Aorta (tissue), 5 donors: ENCODE measurements at places on chromosomes 13 and 19. TPM values are rescaled to one million over a fixed set of nuclear protein-coding genes. Genes with fewer than 3 reads are reported as not detected.

ZNF491 gene
- 0.50 TPM for polyA plus RNA-seq

S1PR4 gene
- 0.50 TPM for polyA plus RNA-seq

CTXN1 gene
- polyA plus RNA-seq = not detected

DNA sequence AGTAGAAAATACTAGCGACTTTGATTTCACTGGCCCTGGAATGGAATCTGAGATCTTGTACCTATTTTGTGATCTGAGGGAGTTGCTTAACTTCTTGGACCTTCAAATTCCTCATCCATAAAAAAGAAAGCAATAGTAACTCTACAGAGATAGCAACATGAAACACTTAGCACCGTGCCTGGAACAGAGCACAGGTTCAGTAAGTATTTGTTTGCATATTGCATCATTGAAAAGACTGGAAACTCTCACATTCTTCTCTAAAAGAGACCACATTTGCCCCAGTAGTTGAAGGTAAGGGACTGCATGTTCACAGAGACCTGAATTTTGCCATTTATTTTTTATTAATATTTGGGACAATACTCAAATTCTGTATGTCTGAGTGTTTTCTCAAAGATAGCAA, 358.1 kb downstream of the COG6 start:
- no peak overlapping the region for H3K27ac ChIP-seq
- no peak for DNase-seq
- no peaks in the 10 kb centered on the region for H3K36me3 ChIP-seq
- H3K4me1 ChIP-seq = no peaks in the 10 kb centered on the region
- H3K27me3 ChIP-seq = no peaks in the 10 kb centered on the region

GRCh38 chr13:30181888-30182651, 125.3 kb downstream of the KATNAL1 start:
- H3K4me1 ChIP-seq = no peaks in the 10 kb centered on the region
- no peak for DNase-seq
- H3K36me3 ChIP-seq = no peaks in the 10 kb centered on the region
- no peak overlapping the region for H3K27ac ChIP-seq

DNA sequence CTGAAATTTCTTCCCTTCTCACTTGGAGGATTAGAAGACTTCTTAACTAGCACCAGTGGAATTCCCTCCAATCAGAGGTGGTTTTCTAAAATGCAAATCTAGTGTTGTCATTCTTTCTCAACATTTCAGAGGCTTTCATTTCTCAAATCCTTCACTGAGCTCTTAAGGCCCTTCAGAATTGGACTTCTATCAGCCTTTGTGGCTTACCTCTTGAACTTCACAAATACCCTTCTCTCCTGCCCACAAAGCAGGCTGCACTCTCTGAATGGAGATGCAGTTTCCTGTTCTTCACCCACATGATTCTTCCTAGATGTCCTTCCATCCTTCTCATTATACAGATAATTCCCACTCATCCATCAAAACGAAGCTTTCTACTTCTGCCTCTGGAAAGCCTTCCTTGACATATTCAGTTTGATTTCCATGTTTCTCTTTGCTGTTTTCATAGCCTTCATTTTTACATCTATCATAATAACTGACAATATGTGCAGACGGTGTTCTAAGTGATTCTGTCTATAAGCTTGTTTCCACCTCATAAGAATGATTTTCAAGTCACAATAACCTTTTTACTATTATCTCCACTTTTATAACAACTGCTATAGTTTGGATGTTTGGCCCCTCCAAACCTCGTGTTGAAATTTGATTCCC, 123.1 kb upstream of the GPR12 start:
- no peaks in the 10 kb centered on the region for H3K27me3 ChIP-seq
- H3K4me1 ChIP-seq = no peaks in the 10 kb centered on the region
- H3K4me3 ChIP-seq = no peak overlapping the region
- no peaks in the 10 kb centered on the region for H3K36me3 ChIP-seq

GRCh38 chr13:108968566-108968965, 339.2 kb downstream of the MYO16 start:
- H3K27ac ChIP-seq = no peak overlapping the region
- H3K27me3 ChIP-seq = no peaks in the 10 kb centered on the region
- no peaks in the 10 kb centered on the region for H3K36me3 ChIP-seq

DNA sequence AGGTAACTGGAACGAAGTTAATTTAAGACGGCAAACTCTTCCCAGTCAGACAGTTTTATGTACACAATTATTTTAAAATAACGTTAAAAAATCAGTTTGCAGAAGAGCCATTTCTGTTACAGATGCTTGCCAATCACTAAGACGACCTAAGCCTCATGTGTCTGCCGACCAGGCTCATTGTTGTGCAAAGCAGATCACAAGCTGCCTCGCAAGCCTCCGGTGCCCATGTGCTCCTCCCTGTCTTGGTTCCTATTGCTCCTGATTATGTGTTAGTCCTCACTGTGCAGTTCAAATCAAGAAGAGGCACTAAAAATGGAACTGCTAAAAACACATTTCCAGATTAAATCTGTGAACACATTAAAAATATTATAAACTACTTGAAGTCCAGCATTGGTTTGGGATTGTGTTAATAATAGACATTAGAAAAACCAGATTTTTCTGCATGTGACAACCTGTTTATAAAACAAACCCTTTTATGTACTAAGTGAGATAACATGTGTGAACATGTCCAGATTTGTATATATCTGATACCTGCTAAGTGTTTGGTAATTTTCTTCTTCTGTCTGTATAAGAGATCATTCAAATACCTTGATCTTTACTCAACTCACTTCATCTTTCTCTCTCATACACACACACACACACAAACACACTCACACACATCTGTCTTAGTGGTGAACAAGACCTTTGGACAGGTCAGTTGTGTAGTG, 81.9 kb upstream of the SLC15A1 start:
- no peaks in the 10 kb centered on the region for H3K4me1 ChIP-seq
- H3K36me3 ChIP-seq = no peaks in the 10 kb centered on the region
- no peak overlapping the region for H3K4me3 ChIP-seq
- DNase-seq = no peak

DNA sequence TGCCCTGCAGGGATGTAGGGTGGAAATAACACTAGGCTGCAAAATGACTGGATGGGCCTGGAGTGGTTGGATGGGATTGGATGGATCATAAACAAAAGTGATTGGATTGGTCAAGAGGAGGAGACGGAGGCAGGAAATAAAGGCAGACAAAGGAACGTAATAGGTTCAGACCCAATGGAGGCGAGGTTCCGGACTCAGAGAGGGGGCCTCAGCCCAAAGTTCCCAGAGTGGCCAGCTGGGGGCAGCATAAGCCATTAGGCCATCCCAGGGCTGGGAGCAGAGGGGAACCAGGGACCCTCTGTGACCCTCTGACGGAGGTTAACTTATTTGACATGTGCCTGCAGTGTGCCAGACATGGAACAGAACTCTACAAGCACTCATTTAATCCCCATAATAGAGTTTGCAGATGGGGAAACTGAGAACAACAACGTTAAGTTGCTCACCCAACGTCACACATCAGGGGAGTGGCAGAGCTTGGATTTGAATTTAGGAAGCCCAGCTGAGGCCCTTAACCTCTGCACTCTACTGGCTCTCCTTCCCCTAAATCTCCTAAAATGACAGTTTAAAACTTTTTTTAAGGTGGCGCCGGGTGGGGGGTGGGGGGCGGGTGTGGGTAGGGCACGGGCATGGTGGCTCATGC, 15.3 kb upstream of the MAP1S start:
- no peaks in the 10 kb centered on the region for H3K36me3 ChIP-seq
- peak; percentile 87 for DNase-seq
- H3K4me3 ChIP-seq = no peak overlapping the region
- no peaks in the 10 kb centered on the region for H3K4me1 ChIP-seq
- H3K27me3 ChIP-seq = peaks cover under 1% of the 10 kb centered on the region

DNA sequence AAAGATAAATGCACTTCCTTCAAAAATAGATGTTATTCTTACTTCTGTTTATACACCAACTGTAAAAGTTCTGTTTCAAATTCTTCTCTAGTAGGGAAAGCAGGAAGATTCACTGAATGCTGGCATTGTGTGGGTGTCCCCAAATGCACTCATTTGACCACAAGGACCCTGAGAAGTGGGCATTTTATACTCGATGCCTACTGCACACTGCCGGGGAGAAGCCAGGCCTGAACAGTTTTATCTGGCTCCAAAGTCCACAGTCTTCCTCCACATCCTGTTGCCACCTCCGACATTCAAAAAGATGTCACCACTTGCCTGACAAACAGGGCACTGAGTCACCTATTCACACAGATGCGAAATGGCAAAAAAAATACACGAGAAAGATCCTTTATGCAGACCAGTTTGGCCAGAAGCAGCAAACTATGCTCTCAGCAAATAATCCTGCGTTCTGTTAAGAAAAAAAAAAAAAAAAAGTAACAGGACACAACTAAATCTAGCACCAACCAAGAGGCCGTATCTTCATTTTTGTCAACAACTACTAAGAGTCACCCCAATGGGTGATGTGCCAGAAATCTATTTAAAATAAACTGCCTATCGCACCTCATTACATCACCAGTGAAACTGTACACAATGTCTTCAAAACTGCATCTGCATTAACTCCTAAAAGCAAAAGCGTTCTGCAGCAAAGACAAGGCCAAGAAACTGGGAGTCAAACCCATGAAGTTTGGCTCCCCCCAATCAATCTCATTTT, 6.2 kb downstream of the ZC3H4 start:
- H3K4me3 ChIP-seq = no peak overlapping the region
- peak overlapping the region; percentile 63 for H3K27ac ChIP-seq
- DNase-seq = no peak
- H3K4me1 ChIP-seq = no peaks in the 10 kb centered on the region
- H3K27me3 ChIP-seq = no peaks in the 10 kb centered on the region
- no peaks in the 10 kb centered on the region for H3K36me3 ChIP-seq

GRCh38 chr13:50613356-50613831, 230.1 kb downstream of the DLEU7 start:
- H3K4me1 ChIP-seq = no peaks in the 10 kb centered on the region
- no peak overlapping the region for H3K27ac ChIP-seq
- H3K4me3 ChIP-seq = no peak overlapping the region
- no peaks in the 10 kb centered on the region for H3K27me3 ChIP-seq

GRCh38 chr19:11203194-11204075, 6.1 kb upstream of the KANK2 start:
- peak; percentile 91 for DNase-seq
- H3K27me3 ChIP-seq = no peaks in the 10 kb centered on the region
- H3K4me1 ChIP-seq = no peaks in the 10 kb centered on the region
- H3K27ac ChIP-seq = peak overlapping the region; percentile 83
- no peak overlapping the region for H3K4me3 ChIP-seq

- no peaks in the 10 kb centered on the region for H3K27me3 ChIP-seq
- no peaks in the 10 kb centered on the region for H3K36me3 ChIP-seq
- H3K4me3 ChIP-seq = no peak overlapping the region
- no peaks in the 10 kb centered on the region for H3K4me1 ChIP-seq
Measured at GRCh38 chr13:106173346-106173745, 362.1 kb downstream of the EFNB2 start.

DNA sequence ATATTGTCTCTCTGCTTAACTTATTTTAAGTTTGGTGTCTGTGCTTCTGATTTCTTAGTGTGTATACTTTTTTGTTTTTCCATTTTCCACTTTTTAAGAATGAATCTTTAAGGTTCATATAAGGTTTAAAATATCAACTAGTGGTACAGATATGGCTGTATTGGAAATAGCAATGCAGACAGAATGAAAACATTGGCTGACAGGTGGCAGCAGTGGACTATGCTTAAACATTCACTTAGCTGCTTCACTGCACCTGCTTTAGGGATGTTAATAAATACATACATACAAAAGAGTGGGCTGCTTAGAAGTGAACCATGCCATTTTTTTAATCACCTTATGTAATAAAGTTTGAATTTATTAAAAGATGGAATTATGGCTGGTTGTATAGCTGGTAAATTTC, 27.3 kb downstream of the TM9SF2 start:
- no peak overlapping the region for H3K27ac ChIP-seq
- no peaks in the 10 kb centered on the region for H3K36me3 ChIP-seq
- no peaks in the 10 kb centered on the region for H3K4me1 ChIP-seq
- no peaks in the 10 kb centered on the region for H3K27me3 ChIP-seq
- H3K4me3 ChIP-seq = no peak overlapping the region
- no peak for DNase-seq

GRCh38 chr19:6378486-6378885, 2.8 kb upstream of the PSPN start:
- H3K36me3 ChIP-seq = peaks cover 22% of the 10 kb centered on the region
- H3K4me1 ChIP-seq = no peaks in the 10 kb centered on the region
- H3K27ac ChIP-seq = no peak overlapping the region
- DNase-seq = no peak
- no peak overlapping the region for H3K4me3 ChIP-seq
- H3K27me3 ChIP-seq = no peaks in the 10 kb centered on the region

GRCh38 chr19:434152-434960, 25.4 kb upstream of the C2CD4C start:
- H3K4me3 ChIP-seq = no peak overlapping the region
